ENCODE measurements at places on chromosomes 2 and 18. TPM values are rescaled to one million over a fixed set of nuclear protein-coding genes. Genes with fewer than 3 reads are reported as not detected.

DNA sequence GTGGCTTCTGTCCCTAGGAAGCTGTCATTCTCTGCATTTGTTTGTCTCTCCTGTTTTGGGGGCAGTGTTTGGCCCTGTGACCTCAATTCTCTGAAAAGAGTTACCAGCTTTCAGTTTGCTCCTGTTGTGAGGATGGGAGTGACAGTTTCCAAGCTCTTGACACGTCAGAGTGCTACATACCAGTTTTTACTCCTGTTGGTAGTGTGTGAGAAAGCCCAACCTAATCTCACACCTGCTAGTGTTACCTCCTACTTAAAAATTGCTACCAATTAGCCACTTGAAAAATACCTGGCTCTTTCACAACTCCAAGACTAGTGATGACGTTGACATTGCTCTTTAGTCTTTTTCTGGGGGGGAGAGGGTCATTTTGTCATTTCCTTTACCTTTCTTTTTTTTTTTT is 14.1 kb downstream of the SKA1 start:
- no peak for DNase-seq

DNA sequence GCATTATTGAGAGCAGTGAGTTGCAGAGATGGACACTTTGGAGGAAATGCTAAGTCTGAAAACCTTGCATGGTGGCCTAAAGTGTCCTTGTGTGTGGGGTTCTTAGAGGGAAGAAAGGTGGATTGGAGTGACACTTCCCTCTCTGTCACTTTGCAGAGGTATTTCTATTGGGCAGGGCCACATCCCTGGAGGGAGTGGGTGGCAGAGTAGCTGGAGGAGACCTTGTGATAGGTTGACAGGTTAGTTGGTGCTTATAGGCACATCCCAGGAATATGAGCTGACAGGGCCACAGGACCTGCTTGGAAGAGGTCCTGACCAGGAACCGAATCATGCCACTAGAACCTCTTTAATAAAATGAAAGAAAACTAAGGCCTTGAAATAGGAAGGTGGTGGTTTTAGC is 972 bp upstream of the IGFBP5 start:
- no peak for DNase-seq

DNA sequence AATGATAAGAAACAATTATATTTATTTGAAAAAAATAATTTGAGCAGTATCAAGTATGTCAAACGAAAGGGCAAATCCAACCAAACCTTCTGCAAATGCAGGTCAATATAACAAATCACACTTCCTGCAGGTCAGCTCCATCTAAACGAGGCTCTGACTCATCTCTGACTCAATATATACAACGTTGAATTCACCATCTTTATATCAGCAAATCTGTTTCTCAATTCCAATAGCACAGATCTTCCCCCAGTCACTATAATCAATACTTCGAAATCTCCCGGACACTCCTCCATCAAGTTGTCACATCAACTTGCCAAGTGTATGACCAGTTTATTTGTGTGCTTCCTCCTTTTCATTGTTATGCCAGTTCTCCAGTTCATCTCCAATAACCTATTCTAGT is 388.9 kb downstream of the ZEB2 start:
- no peak for DNase-seq

- no peak for DNase-seq
Observed at GRCh38 chr18:46395795-46396194, 261.2 kb downstream of the LOXHD1 start.

- DNase-seq = no peak
Observed at GRCh38 chr2:61647044-61647443, 108.9 kb upstream of the XPO1 start.

DNA sequence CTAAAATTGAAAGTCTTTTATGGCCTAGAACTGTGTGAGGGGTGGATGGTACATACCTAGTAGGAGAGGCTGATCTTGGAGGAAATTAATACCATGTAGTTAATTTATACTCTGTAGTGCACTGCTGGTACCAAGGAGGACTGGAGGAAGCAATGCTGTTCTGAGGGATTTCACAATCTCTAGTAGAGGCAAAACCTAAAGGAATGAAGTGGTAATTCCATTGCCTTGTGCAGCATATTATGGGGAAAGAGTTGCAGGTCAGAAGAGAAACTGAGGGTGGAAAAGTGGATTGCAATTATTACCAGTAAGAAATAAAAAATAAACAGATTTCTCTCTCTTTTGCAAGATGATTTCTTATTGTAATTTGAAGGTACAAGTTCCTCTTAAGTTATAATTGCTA is 2.2 kb downstream of the ABI2 start:
- DNase-seq = no peak

DNA sequence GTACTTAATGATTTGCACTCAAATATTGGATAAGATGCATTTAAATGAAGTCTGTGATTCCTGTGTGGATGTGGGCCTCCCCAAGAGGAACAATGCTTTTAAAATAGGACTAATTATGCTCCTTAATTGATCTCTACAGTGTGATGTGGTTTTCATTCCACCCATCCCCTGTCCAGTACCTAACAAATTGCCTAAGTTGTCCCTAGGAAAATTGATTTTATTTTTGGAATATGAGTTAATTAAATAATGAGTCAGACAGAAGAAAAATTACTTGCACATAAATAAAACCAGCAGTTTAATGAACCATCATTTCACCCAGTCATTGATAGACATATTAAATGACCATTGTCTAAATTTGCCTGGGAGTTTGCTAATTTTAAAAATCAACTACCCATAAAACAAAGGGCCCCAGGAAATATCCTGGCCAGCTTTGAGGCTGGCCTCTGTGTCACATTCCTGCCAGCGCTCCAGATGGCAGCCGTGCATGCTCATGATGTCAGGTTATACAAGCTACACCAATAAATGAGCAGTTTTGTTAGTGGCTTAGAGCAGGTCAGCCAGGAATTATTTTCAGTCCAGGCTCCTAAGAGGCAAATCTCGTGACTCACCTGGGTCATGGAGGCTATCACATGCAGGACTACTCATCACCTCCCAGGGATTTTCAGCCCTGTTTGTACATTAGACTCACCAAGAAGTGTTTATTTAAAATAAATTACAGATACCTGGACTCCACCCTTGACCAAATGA is 31.9 kb downstream of the ABHD3 start:
- peak; percentile 82 for DNase-seq

DNA sequence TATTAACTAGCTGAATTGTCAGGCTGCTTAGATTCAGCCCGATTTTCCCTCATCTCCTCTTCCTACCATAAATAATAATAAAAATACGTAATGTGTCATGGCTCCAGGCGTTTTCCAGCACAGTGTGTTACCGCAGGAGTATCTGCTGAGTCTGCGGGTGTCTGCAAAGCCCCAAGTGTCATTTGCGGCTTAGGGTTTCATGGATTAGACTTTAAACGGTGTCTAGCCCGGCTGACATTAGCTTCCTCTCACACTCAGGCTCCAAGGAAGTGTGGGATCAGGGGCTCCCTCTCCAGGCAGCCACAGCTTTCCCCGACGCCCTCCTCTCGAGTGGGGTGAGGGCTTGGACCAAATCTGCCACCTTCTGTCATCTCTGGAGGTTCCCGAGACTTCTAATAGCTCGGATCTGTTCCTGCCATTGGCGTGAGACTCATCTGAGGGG is 14.1 kb upstream of the HOXD1 start:
- no peak for DNase-seq

DNA sequence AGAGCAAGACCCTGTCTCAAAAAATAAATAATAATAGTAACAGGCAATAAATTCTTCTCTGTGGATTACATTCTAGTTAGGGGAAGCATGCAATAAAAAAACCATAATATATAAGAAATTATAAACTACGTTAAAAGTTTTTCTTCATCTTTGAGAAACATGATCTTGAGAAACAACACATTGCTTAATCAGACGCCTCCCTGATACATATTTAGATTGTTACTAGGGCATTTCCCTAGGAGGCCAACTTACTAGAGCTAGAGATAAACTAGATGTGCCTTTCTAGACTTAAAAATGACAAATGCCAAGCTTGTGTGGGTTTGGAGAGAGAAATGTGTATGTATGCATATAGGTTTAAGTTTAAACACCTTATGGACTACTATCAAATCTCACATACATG is 76.3 kb upstream of the GALNT5 start:
- no peak for DNase-seq

GRCh38 chr2:28898048-28898447 is 3.6 kb downstream of the WDR43 start:
- DNase-seq = no peak

- no peak for DNase-seq
Observed at GRCh38 chr2:59888706-59889105, 664.7 kb downstream of the BCL11A start.

- no peak for DNase-seq
Observed at GRCh38 chr2:64139956-64140355, 4.3 kb downstream of the PELI1 start.

- DNase-seq = no peak
Observed at GRCh38 chr2:136751406-136751805, 13.9 kb upstream of the THSD7B start.

DNA sequence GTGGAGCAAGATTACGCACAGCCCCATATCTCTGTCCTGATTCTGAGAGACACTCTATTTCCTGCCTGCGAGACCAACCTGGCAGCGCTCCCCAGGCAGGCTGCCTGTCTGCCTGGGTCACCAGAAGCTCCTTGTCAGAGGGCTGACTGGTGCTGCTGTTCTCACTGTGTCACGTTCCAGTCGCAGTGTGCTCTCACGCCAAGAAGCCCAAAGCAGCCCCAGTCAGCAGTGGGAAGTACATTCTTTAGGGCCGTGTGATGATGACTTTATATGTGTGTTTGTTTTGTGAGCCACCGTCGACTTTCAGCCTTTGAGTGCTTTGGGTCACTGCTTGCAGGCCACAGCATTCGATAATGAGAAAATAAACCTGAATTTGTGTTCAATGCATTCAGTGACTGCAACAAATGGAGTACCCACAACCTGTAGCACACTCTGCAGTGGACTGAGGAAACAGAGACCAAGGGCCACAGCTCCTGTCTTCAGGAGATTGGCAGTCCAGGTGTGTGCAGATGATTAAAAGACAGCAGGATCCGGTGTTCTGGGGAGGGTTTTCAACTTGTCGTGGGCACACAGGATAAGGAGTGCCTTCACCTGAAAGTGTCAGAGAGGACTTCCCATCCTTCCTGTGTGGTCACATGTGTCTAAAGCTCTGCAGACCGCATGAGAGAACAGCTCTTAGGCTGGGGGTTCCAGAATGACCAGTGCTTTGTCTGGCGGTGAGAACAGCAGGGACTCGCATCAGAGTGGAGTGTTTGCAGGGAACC is 4.8 kb downstream of the TNFRSF11A start:
- peak; percentile 50 for DNase-seq

GRCh38 chr18:11183637-11184036 is 34.3 kb upstream of the PIEZO2 start:
- no peak for DNase-seq

- DNase-seq = no peak
Observed at GRCh38 chr2:10390369-10390801, 57.7 kb downstream of the ODC1 start.

GRCh38 chr2:182248362-182248761 is 178.5 kb downstream of the PDE1A start:
- DNase-seq = no peak

DNA sequence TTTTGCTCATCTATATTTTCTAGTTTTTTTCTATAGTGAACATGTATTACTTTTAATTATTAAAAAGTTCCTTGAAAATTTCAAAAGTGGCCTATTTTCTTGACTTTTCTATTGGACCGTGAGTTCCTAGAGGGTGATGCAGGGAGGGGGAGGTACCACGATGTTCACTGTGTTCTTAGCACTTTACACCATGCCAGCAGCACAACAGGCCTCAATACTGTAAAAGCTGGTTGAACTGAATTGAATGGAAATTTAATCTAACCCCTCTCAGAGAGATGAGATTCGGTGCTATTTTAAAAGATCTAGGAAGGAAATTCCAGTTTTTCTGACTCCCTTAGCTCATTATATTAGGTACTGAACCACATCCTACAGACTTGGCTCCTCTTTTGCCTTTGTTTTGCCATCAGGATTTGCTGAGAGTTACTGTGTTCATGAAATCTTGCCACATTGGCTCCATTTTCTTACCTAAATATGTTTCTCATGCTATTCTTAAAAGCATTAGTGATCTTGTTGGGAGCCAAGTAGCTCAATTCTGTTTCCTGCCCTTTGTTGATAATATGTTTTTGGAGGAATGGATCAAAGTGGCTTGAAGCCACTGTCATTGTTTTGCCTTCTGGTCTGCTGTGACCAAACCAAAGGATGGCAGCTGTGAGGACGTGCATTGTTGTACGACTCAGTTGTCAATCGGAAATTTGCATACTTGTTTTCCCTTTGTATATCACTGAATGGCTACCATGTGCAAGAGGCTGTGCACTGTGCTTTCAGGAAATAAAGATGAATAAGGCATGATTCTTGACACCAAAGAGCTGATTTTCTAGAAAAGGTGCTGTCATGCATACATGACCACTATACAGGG is 25.3 kb downstream of the MYO1B start:
- DNase-seq = no peak

GRCh38 chr2:45984896-45985473 is 312.2 kb upstream of the EPAS1 start:
- DNase-seq = no peak

- no peak for DNase-seq
Observed at GRCh38 chr2:96137321-96138178, 752 bp downstream of the ASTL start.

- no peak for DNase-seq
Observed at GRCh38 chr2:28668106-28668814, 83.4 kb upstream of the PPP1CB start.

GRCh38 chr2:216715402-216715974 is 20.1 kb upstream of the IGFBP5 start:
- no peak for DNase-seq

GRCh38 chr2:107808959-107809358 is 17.7 kb upstream of the RGPD4 start:
- peak; percentile 42 for DNase-seq

DNA sequence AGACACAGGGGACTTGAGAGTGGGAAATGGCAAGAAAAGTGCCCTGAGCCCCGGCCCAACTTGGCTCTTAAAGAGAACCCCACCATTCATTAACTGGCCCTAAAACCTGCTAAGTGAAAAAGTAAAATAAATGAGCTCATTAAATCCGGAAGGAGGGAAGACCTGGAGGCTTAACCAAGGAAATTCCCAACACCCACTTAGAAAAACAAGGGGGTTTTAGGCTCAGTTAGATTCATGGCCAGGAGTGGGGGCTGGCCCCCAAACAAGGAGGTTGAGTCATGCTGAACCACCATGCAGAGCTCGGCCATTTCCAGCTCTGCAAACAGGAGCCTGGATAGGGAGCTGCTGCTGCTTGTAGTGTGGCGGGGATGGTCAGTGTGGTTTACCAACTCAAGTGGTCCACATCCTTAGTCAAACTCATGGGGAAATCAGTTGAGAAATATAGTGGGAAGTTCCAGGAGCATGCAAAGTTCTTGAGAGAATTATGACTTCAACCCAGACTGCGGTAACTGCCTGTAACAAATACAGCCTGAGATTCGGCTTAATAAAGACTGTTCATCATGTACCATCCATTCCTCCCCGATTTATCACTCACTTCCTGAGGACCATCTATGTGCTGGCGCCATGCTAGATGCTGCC is 39.7 kb upstream of the MRPL19 start:
- DNase-seq = peak; percentile 89

GRCh38 chr18:811182-811891 is 705 bp downstream of the YES1 start:
- DNase-seq = no peak

- no peak for DNase-seq
Observed at GRCh38 chr18:51054764-51055163, 24.8 kb downstream of the SMAD4 start.

RAPGEF4 gene
- 1.0 TPM for total RNA-seq

YIPF4 gene
- 29.8 TPM for total RNA-seq

SLC9A4 gene
- 3.2 TPM for total RNA-seq

ING5 gene
- 12.6 TPM for total RNA-seq

COA5 gene
- 24.9 TPM for total RNA-seq

IL36B gene
- total RNA-seq = not detected

NYAP2 gene
- not detected for total RNA-seq

SPHKAP gene
- 0.17 TPM for total RNA-seq

CCDC85A gene
- 0.29 TPM for total RNA-seq

NT5C1B gene
- total RNA-seq = not detected

IL1RN gene
- 8.8 TPM for total RNA-seq

All from kidney epithelial cell (primary cell).